B cell (primary cell): ENCODE measurements at places on chromosomes 6 and 20. TPM values are rescaled to one million over a fixed set of nuclear protein-coding genes. Genes with fewer than 3 reads are reported as not detected.
A peak's percentile ranks its signal among the peaks of the same experiment; 100 is the strongest.

DNA sequence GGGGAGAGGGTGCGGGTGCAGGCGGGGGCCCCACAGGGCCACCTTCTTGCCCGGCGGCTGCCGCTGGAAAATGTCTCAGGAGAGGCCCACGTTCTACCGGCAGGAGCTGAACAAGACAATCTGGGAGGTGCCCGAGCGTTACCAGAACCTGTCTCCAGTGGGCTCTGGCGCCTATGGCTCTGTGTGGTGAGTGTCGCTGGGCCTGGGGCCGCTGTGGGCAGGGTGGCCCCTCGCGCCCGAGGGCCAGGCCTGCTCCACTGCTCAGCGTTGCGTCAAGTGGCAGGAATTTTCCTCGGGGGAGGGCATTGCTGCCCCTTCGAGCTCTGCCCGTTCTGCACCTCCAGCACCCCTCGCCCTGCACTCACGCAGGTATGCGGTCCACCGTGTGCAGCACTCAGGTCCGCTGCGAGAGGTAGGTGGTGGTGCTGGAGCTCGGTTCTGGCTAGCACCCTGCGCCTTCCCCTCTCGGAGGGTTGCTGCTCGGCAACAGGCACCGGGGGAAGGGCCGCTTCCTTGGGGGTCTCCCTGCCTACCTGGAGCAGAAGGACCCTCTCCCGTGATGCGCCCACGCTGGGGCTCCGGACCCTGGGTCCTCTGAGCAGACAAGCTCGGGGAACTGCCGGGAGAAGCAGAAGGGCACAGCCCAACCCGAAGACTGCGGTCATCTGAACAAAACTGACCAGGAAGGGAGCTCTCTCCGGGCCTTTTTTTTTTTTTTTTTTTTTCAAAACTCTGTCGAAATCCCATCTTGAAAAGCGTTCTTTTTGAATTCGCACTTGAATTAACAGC lies 674 bp downstream of the MAPK14 start:
- peak overlapping the region; percentile 64 for H3K27ac ChIP-seq
- H3K27me3 ChIP-seq = peaks cover 19% of the 10 kb centered on the region
- H3K4me3 ChIP-seq = peak overlapping the region; percentile 87
- DNase-seq = no peak
- peaks cover 41% of the 10 kb centered on the region for H3K4me1 ChIP-seq

DNA sequence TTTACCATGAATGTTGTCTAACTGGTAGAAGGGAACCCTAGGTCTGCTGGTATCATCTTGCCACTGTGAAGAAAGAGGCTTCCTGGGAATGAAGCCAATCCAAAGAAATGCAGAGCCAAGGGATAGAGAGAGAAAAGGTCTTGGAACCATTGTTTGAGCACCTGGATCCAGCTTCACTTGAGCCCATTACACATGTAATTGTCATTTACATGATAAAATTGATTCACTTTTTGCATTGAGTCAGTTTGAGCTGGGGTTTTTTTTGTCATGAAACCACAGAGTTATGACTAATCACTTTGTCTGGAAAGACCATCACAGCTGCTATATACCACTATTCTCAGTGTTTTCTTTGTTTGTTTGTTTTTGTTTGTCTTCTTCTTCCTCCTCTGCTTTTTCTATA lies 112.3 kb downstream of the CBLN4 start:
- H3K4me1 ChIP-seq = no peaks in the 10 kb centered on the region
- no peaks in the 10 kb centered on the region for H3K27me3 ChIP-seq
- H3K4me3 ChIP-seq = no peak overlapping the region
- DNase-seq = no peak
- H3K36me3 ChIP-seq = no peaks in the 10 kb centered on the region

DNA sequence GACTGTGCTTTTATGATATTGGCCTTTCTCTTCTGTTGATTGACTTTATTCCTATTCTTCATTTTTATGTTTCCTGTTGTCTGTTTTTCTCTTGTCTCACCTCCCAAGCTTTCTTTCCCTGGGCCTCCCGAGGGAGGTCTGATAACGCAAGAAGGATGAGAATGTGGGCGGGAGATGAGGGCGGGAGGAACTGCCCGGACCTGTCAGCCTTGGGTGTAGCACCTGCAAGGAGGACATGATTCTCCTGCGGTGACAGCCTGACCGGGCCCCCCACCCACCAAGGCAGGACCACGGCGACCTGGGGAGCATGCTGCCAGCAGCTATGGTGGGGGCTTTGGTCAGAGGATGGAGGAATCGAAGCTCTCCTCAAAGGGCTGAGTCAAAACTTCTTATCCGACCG lies 86.9 kb downstream of the PLEKHG1 start:
- H3K4me1 ChIP-seq = peaks cover 87% of the 10 kb centered on the region
- H3K36me3 ChIP-seq = no peaks in the 10 kb centered on the region
- no peak overlapping the region for H3K4me3 ChIP-seq
- no peaks in the 10 kb centered on the region for H3K27me3 ChIP-seq
- peak overlapping the region; percentile 31 for H3K27ac ChIP-seq
- no peak for DNase-seq

SAMD3 gene
- 0.57 and 2.5 TPM in 2 replicates for total RNA-seq

NNAT gene
- total RNA-seq = not detected in 2 replicates
